ENCODE measurements at places on chromosomes 3 and 15.

- DNase-seq = no peak
These were observed 80.7 kb downstream of the DIPK2A start for GRCh38 chr3:144052275-144052674.

- DNase-seq = peak; percentile 42
These were observed 36.7 kb downstream of the ABTB1 start for GRCh38 chr3:127709320-127710060.

GRCh38 chr3:172181932-172182586, 142.7 kb downstream of the FNDC3B start:
- peak; percentile 67 for DNase-seq

DNA sequence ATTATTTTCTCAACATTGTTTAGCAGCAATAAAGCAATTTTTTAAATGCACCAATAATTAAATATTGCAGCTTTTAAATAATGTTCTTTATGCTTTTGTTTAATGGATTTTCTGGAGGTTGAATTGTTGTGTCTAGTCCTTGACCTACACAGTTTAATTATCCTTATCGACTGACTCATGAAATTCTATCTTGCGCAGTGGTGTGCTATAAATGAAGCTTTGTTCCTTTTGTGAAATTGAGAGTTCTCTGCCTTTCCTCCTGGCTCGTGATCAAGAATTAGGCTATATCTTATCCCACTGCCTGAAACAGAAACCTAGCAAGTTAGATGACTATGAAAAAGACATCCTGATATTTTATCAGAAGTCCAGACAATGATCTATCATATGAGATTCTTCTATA, 37.0 kb upstream of the PIK3R4 start:
- no peak for DNase-seq

DNA sequence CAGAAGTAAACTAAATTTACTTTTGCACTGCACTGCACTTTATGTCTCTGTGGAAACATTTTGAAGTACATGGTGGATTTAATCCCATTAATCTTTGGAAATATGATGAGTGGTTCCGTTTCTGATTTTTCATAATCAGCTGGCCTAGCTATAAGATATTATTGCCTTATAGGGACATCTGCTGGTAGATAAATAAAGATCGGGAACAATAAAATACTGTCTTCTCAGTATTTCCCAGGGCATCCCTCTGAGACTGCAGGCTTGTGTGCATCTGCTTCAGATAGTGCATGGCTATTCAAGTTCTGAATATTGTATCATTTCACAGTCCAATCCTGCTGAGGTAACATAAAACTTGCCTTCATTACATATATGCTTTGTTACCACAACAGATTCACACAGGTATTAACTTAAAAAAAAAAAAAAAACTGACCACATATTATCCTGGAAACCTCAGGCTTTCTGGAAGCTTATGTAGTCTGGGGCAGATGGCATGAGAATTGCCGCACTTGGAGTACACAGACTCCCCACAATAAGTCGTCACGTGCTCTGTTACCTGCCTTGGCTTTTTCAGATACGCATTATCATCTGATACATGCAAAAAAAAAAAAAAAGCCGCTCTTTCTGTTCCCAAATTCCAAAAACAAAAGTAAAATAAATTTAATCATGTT, 330.8 kb upstream of the AGTR1 start:
- no peak for DNase-seq

GRCh38 chr15:100383302-100384107, 41.7 kb upstream of the ADAMTS17 start:
- DNase-seq = no peak
